Heart left ventricle (tissue), 16 donors: ENCODE measurements at places on chromosomes 2 and 18. TPM values are rescaled to one million over a fixed set of nuclear protein-coding genes. Genes with fewer than 3 reads are reported as not detected.

DNA sequence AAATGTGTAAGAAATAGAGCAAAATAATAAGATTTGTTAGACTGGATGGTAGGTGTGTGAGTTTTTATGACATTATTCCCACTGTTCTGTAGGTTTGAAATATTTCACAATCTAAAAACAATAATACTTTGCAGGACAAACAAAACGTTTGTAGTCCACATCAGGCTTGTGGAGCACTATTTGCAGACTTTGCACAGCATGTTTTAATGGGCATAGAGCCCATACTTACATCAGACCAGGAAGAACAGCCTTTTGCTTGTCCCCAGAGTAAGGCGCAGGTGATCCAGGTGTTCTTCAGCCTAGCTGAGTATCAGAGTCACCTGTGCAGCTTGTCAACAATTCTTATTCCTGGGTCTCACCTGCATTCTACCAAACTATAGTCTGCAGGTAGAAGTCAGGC lies 9.1 kb upstream of the STK39 start:
- no peak for DNase-seq
- no peak overlapping the region for H3K4me3 ChIP-seq
- no peak overlapping the region for H3K27ac ChIP-seq

DNA sequence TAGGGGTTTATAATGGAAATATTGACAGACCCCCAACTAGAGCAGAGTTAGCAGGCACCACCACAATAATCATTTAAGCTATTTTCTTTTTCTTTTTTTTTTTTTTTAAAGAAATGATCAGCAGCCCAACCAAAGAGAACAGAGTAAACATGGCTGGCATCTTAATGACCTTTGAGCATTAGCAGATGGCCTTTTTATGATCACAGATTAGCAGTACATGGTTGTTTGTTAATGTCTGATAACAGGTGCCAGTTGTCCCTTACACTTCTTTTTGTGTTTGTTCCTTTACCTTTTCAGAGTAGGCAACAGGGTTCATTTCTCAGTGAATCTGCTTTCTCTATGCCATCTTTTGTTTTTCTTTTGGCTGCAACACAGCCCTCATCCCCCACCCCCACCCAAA lies 747.0 kb downstream of the BCL11A start:
- H3K4me1 ChIP-seq = no peaks in the 10 kb centered on the region
- H3K27ac ChIP-seq = no peak overlapping the region
- no peaks in the 10 kb centered on the region for H3K36me3 ChIP-seq
- DNase-seq = no peak

GRCh38 chr2:188274274-188274673 lies 17.4 kb upstream of the GULP1 start:
- no peak for DNase-seq
- no peak overlapping the region for H3K4me3 ChIP-seq
- H3K27ac ChIP-seq = no peak overlapping the region
- H3K27me3 ChIP-seq = no peaks in the 10 kb centered on the region
- H3K4me1 ChIP-seq = no peaks in the 10 kb centered on the region
- H3K36me3 ChIP-seq = no peaks in the 10 kb centered on the region

GRCh38 chr18:59624369-59624765 lies 72.9 kb downstream of the CCBE1 start:
- no peaks in the 10 kb centered on the region for H3K36me3 ChIP-seq
- H3K27me3 ChIP-seq = no peaks in the 10 kb centered on the region
- peak overlapping the region; percentile 41 for H3K27ac ChIP-seq
- H3K4me3 ChIP-seq = no peak overlapping the region
- peaks cover 4% of the 10 kb centered on the region for H3K4me1 ChIP-seq
- DNase-seq = no peak

DNA sequence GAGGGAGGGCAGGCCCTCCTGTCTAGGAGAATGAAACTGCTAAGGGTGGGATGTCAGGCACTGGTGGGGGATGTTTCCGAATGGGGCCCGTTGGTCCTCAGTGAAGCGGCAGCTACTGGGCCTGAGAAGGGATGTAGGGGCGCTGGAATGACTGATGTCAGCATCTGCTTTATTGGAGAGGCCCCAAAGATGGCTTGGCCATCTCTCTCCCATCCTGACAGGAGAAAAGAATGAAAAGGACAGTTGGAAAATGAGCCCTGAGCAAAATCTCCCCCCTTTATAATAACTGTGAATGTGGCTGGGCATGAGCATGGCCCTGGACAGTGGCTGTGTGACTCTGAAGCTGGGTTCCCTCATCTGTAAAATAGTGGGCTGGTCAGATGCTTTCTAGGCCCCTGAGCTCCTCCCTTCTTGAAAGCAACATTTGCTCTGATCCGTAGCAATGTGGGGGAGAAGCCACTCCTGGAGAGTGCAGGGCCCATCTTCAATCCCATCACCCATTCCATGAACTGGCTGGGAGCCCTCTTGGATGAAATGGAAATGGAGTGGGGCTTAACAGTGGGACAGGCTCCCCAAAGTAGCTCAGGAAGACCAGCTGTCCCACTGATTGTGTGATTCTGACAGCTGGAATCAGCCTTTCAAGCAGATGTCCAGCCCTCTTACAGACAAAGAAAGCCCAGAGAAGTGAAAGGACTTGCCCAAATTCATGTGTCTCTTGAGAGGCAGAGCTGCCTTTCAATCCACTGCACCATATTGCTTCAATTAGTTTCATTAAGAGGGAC lies 232.7 kb upstream of the SMAD2 start:
- H3K27me3 ChIP-seq = no peaks in the 10 kb centered on the region
- peaks cover 49% of the 10 kb centered on the region for H3K4me1 ChIP-seq
- no peak overlapping the region for H3K4me3 ChIP-seq

DNA sequence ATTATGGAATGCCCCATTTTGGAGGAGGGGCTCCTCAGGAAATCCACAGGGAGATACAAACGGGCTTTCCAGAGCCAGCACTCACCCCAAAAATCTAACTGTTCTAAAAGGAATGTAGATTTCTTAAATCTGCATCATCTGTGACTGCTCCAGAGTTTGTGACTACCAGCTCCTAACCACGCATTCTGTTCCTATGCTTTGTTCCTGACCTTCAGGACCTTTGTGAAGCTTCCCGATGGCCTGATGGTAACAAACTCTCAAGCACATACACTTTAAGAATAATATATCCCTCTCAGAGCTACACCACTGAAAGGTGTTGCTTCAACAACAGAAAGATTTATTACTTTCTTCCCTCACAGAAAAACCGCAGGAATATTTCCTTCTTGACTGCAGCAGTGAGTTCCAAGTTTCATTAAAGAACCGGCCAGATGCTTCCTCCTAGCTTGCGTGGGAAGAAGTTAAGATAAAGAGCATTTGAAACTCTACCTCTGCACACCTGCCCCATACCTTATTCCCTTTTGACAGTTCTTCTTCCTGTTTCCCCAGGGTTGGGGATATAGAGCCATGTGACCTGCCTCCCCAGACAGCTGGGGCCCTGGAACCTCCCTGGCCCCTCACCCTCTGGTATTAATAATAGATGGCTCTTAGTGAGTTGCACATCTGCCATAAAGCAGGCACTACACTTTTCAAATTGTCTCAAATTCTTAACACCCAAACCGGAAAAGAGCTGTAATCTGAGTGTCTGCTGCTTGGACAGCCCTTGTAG lies 40.2 kb upstream of the EML4 start:
- H3K27me3 ChIP-seq = no peaks in the 10 kb centered on the region
- H3K4me3 ChIP-seq = no peak overlapping the region

DNA sequence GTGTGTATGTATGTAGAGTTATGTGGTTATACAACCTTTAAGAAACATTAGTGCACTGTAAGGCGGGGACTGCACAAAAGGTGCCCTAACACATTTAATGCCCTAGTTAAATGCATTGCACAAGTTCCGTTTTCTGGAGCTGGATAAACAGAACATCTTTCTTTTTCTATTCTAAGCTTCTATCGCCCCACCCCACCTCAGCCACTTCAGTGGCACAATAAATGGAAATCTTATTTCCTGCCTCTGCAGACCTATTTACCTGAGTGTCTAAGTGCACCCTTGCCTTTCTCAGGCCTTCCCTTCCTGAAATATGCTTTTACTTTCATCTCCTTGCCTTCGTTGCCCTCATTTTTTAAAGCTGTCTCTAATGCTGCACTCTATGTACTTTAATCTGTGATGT lies 123.5 kb downstream of the TANC1 start:
- DNase-seq = no peak
- no peak overlapping the region for H3K4me3 ChIP-seq
- no peaks in the 10 kb centered on the region for H3K27me3 ChIP-seq
- peak overlapping the region; percentile 65 for H3K27ac ChIP-seq
- peaks cover 81% of the 10 kb centered on the region for H3K4me1 ChIP-seq
- H3K36me3 ChIP-seq = no peaks in the 10 kb centered on the region

- no peaks in the 10 kb centered on the region for H3K27me3 ChIP-seq
- H3K27ac ChIP-seq = no peak overlapping the region
- no peaks in the 10 kb centered on the region for H3K4me1 ChIP-seq
- no peaks in the 10 kb centered on the region for H3K36me3 ChIP-seq
These were observed 481.3 kb upstream of the CHAC2 start for GRCh38 chr2:53286345-53286744.

DNA sequence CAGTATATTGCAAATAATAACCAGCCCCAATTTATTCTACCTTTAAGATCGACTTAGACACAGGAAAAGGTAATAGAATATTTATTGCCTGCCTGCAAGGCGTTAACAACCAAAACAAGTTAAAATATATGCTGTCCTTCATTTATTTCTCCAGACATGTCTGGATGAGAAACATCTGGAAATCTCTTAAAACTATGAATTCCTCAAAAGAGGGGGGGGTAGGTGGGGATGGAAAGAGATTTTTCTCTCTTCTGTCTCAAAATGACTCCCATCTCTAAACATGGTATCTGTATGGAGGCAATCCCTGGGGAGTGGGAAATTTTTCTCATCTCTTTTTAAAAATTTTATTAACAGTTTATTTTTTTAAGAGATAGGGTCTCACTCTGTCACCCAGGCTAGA lies 113.0 kb downstream of the CDH2 start:
- no peaks in the 10 kb centered on the region for H3K36me3 ChIP-seq
- H3K4me1 ChIP-seq = no peaks in the 10 kb centered on the region
- DNase-seq = no peak
- no peak overlapping the region for H3K27ac ChIP-seq
- no peak overlapping the region for H3K4me3 ChIP-seq

DNA sequence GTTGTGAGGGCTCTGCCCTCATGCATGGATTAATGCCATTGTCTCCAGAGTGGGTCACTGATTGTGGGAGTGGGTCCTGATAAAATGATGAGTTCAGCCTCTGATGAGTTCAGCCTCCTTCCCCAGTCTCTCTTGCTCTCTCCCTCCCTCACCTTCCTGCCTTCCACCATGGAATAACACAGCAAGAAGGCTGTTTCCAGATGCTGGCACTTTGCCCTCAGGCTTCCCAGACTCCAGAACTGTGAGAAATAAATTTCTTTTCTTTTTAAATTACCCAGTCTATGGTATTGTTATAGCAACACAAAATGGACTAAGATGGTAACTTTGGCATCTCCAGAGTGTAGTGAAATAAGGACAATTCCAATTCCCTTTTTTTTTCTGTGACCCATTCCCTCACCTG lies 47.1 kb upstream of the MAP4K3 start:
- no peaks in the 10 kb centered on the region for H3K36me3 ChIP-seq
- H3K4me1 ChIP-seq = no peaks in the 10 kb centered on the region
- no peak overlapping the region for H3K27ac ChIP-seq
- H3K27me3 ChIP-seq = no peaks in the 10 kb centered on the region
- DNase-seq = no peak

GRCh38 chr2:166361351-166362153 lies 14.2 kb downstream of the SCN9A start:
- H3K27me3 ChIP-seq = no peaks in the 10 kb centered on the region
- no peak for DNase-seq
- H3K4me3 ChIP-seq = no peak overlapping the region
- H3K4me1 ChIP-seq = no peaks in the 10 kb centered on the region
- no peaks in the 10 kb centered on the region for H3K36me3 ChIP-seq

GRCh38 chr2:19435815-19436214 lies 77.4 kb upstream of the OSR1 start:
- no peak overlapping the region for H3K4me3 ChIP-seq
- H3K4me1 ChIP-seq = no peaks in the 10 kb centered on the region
- no peaks in the 10 kb centered on the region for H3K36me3 ChIP-seq
- no peak for DNase-seq

GRCh38 chr2:169778446-169778845 lies 20.2 kb upstream of the SSB start:
- no peak overlapping the region for H3K27ac ChIP-seq
- no peaks in the 10 kb centered on the region for H3K4me1 ChIP-seq
- H3K27me3 ChIP-seq = no peaks in the 10 kb centered on the region
- no peak overlapping the region for H3K4me3 ChIP-seq

- no peaks in the 10 kb centered on the region for H3K4me1 ChIP-seq
- no peaks in the 10 kb centered on the region for H3K36me3 ChIP-seq
- no peaks in the 10 kb centered on the region for H3K27me3 ChIP-seq
- no peak overlapping the region for H3K4me3 ChIP-seq
- H3K27ac ChIP-seq = no peak overlapping the region
These were observed 100.7 kb upstream of the SMAD7 start for GRCh38 chr18:49051311-49051967.

DNA sequence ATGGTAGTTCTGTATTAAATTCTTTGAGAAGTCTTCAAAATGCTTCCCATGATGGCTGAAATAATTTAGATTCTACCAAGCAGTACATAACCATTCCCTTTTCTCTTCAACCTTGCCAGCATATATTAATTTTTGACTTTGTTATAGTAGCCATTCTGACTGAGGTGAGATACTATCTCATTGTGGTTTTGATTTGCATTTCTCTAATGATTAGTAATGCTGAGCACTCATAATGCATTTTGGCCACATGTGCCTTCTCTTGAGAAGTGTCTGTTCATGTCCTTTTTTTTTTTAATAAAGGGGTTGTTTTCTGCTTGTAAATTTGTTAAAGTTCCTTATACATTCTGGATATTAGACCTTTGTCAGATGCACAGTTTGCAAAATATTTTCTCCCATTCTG lies 173.9 kb downstream of the CALCRL start:
- no peaks in the 10 kb centered on the region for H3K36me3 ChIP-seq
- H3K27me3 ChIP-seq = no peaks in the 10 kb centered on the region
- no peak for DNase-seq
- H3K4me1 ChIP-seq = no peaks in the 10 kb centered on the region
- no peak overlapping the region for H3K4me3 ChIP-seq
- H3K27ac ChIP-seq = no peak overlapping the region

- H3K27ac ChIP-seq = no peak overlapping the region
- no peaks in the 10 kb centered on the region for H3K27me3 ChIP-seq
- no peak overlapping the region for H3K4me3 ChIP-seq
- no peaks in the 10 kb centered on the region for H3K4me1 ChIP-seq
- DNase-seq = no peak
These were observed 295.2 kb downstream of the SRBD1 start for GRCh38 chr2:45315861-45316260.

- no peak overlapping the region for H3K4me3 ChIP-seq
- no peak overlapping the region for H3K27ac ChIP-seq
- no peak for DNase-seq
- no peaks in the 10 kb centered on the region for H3K27me3 ChIP-seq
- H3K4me1 ChIP-seq = peaks cover 3% of the 10 kb centered on the region
These were observed 15.1 kb downstream of the ST3GAL5 start for GRCh38 chr2:85873679-85874078.

GRCh38 chr2:69624611-69625010 lies 18.9 kb downstream of the AAK1 start:
- H3K4me1 ChIP-seq = peaks cover 51% of the 10 kb centered on the region
- no peaks in the 10 kb centered on the region for H3K27me3 ChIP-seq
- peak overlapping the region; percentile 25 for H3K27ac ChIP-seq
- H3K4me3 ChIP-seq = no peak overlapping the region
- H3K36me3 ChIP-seq = no peaks in the 10 kb centered on the region
- DNase-seq = no peak

The DPP10 gene
- polyA plus RNA-seq = not detected

The PPP1R1C gene
- polyA plus RNA-seq = 18.7 TPM

The SERPINB3 gene
- polyA plus RNA-seq = 0.07 TPM

The SCN9A gene
- 0.27 TPM for polyA plus RNA-seq

The CROCC2 gene
- not detected for polyA plus RNA-seq

The SP110 gene
- polyA plus RNA-seq = 8.3 TPM

The ALLC gene
- not detected for polyA plus RNA-seq

The LYPD6 gene
- polyA plus RNA-seq = 0.04 TPM

The CHST9 gene
- 2.4 TPM for polyA plus RNA-seq

The SOS1 gene
- 12.7 TPM for polyA plus RNA-seq

The ANKRD30BL gene
- not detected for polyA plus RNA-seq

The HTR2B gene
- 0.25 TPM for polyA plus RNA-seq

The NEB gene
- polyA plus RNA-seq = 4.4 TPM
